ENCODE measurements at places on chromosomes 6 and 20.
A peak's percentile ranks its signal among the peaks of the same experiment; 100 is the strongest.

- DNase-seq, result no peak
Measured at GRCh38 chr6:97052896-97053295, 128.4 kb downstream of the KLHL32 start.

DNA sequence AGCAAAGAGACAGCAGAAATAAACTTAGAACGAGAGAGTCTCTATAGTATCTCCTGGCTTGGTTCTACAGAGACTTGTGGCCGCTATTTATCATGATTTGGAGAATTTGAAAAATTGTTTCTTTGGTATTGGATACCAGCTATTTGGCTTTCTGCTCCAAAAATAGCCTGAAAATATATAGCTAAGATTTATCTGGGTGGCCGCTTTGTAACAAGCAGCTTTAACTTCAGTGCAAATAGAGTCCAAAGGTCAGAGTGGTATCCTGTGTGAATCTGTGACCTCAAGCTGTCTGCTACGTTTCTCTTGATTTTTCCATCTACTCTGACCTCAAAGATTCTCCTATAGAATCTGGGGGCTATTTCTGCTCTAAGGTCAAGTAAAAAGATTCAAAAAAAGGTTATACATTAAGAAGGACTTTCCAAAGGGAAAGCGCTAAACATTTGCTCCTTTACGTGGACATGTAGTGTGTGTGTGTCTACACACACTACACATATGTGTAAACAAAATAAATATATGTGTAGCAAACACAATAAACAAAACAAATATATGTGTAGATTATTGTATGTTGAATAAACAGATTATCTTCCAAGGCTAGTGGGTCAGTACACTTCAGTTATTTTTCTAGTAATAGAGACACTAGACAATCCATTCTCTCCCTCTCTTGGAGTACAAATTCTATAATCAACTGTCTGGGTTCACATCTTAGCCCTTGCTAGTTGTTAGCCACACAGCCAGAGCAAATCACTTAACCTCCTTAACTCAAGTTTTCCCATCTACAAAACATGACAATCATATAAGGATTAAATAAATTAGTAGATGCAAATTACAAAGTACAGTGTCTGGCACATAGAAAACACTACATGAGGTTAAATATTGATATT, 40.8 kb downstream of the CHD6 start:
- no peak for DNase-seq

- peak; percentile 86 for DNase-seq
Measured at GRCh38 chr20:45890985-45891983, at the start of the genes CTSA and NEURL2. TSS of gene CTSA (plus strand) at chr20:45891335. CDS start at chr20:45891569, 234 bp downstream. TSS of gene NEURL2 (minus strand) at chr20:45891208. CDS start at chr20:45890991, 217 bp downstream.

- no peak for DNase-seq
Measured at GRCh38 chr20:17612287-17612991, 42.6 kb downstream of the DSTN start.

- DNase-seq, result no peak
Measured at GRCh38 chr6:160765412-160765811, 63.4 kb downstream of the PLG start.

DNA sequence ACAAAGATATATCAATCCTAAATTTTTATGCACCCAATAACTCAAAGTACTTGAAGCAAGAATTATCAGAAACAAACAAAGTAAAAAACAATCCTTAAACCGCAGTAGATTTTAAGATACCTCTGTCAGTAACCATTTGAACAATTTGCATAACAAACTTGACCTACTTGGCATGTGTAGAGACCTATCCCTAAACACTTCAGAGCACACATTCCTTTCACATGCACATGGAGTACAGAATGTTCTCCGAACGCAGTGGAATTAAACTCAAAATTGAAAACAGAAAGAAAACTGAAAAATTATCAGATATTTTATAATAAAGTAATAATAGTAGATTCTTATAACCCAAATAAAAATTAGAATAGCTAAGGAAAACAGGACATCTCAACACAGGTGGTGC, 162.6 kb upstream of the THBS2 start:
- DNase-seq, result no peak

DNA sequence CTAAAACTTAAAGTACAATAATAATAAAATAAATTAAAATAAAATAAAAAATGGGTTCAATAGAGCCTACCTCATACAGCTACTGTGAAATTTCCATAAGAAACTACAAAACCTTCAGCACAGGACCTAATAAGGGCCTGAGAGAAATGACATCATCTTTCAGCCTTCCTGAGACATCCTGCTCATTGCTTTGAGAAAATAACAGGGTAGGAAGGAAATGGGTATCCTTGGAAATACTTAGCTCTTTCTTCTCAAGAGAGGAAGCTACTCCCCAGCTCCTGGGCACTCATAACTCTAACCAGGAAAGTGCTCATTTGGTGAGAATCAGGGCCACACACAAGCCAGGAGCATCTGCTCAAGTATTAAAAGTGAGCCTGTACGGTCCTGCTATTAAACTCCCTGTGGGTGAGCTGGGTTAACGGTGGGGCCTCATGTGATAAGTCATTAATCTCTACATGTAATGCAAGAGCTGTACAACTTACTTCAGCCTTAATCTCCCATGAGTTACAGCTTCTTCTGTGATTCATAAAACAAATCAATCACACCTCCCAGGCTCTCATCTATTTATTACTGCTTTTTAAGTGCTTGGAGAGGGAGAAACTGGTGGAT, 141.4 kb downstream of the MAFB start:
- no peak for DNase-seq

GRCh38 chr6:118621799-118622470, 29.5 kb downstream of the CEP85L start:
- no peak for DNase-seq

DNA sequence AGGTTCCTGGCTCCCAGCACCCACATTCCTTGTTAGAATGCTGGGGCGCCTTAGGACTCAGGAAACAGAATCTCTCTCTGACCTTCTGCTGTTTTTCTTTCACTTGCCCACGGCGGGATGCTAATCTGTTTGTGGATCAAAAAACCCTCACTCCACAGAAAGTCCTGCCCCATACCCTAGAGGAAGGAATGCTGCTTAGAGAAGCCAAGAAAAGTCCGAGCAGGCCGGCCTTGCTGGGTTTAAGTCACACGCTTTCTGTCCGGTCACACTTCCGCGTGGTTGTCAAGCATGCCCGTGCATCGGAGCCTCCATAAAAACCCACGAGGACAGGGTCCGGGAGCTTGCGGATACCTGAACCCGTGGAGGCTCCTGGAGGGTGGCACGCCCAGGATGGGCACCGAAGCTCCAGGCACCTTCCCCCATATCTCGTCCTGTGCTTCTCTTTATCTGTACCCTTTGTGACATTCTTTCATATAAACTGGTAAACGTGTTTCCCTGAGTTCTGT, 223.1 kb downstream of the NRN1 start:
- no peak for DNase-seq

DNA sequence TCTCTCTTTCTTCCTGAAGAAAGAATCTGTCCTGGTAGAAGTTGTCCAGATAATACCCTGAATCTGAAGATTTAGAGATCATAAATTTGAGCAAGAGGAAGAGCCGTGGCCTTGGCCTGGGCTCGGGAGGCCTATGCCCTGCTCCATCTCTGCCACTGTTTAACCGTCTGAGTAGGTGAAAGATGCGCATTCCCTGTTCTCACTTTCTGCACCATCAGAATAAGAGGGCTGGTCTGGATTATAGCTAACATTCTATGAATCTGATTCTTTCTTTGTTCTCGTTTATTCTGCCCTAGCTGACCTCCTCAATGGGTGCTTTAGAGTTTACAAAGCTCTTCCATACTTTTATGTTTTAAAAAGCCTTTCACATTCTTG, 51.3 kb downstream of the ELOVL4 start:
- no peak for DNase-seq

DNA sequence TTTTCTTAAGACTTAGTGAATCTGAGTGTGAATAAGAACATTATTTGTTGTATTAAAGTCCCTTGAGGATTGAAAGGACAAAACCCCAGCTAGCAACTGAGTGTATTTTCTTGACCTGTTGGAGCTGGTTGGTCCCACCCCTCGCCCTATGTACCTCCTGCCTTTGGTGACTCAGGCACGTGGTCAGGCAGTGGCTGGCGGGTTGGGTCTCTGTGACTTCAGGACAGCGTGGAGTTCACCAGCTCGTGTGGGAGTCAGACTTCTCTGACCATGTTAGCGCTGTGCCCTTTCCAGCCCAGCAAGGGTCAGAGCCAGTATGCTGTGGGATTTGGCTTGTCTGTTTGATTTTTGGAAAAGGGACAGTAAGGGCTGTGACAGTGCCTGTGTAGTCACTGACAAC, 93.7 kb downstream of the SSR1 start:
- no peak for DNase-seq

GRCh38 chr6:67431076-67431475, 1204.0 kb upstream of the ADGRB3 start:
- no peak for DNase-seq

- no peak for DNase-seq
Measured at GRCh38 chr6:6319952-6320811, at the start of gene F13A1. TSS of gene F13A1 (minus strand) at chr6:6320662. CDS start at chr6:6318664, 1,998 bp downstream.

- no peak for DNase-seq
Measured at GRCh38 chr20:37298190-37298939, 8.9 kb downstream of the MANBAL start.

GRCh38 chr6:160221423-160221822, 37.2 kb downstream of the SLC22A2 start:
- peak; percentile 14 for DNase-seq

DNA sequence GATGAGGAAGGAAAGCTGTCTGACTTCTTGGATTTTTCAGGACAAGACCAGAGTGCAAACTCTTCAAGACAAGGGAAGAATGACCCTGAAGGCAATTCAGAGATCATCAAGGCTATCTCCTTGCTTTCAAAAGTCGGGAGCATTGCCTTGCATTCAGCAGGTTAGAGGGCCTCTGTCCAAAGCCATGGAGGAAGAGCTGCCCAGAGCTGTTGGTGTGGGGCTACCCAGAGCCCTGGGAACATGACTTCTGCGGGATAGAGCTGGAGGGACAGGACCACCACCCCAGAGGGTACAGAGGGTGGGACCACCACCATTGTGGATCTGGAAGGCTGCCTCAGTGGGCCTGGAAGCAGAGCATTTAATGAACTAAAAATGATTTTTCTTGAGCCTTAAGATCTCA, 5.2 kb upstream of the SRXN1 start:
- DNase-seq, result no peak

DNA sequence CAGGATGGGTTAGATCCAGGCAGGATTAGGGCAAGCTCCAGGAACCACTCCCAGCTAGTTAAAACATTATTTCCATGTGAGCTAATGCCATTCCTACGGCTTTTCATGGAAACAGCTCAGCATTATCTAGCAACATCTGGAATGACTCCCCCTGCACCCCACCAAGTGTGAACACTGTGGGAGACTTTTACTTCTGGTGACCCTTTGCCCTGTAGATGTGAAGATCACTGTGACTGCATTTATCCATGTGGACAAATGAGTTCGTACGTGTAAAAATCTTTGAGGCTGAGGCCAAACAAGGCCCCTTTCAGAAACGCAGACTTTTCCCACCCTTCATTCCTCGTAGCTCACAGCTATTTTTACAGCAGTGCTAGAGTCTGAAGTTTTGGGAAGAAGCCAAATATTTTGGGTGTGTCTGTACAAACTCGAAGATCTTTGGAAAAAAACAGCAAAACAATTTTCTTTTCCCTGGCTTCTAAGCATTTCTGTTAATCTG, 221.8 kb upstream of the SOX4 start:
- no peak for DNase-seq

DNA sequence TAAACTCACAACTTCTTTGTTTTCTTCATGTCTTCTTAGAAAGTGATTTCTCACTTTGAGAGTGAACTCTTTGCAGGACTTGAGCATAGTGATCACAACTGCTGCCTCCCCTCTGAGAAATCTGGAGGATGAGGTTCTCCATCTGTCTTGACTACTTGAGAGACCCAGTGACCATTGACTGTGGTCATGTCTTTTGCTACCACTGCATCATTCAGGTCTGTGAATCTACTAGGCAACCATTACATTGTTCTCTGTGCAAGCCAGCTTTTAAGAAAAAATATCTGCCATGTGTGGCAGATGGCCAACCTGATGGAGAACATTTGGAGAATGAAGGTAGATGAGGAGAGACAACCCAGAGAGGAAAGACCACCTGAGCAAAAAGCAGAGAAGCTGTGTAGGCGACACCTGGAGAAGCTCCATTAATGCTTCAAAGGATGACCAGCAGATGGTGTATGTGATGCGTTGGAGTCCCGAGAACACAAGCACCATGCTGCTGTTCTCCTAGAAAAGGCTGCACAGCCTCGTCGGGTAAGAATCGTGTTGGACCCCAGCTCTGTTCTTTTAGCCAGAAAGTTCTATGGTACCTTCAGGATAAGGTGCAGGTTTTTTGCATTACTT, 25.1 kb upstream of the TRIM26 start:
- DNase-seq, result no peak

DNA sequence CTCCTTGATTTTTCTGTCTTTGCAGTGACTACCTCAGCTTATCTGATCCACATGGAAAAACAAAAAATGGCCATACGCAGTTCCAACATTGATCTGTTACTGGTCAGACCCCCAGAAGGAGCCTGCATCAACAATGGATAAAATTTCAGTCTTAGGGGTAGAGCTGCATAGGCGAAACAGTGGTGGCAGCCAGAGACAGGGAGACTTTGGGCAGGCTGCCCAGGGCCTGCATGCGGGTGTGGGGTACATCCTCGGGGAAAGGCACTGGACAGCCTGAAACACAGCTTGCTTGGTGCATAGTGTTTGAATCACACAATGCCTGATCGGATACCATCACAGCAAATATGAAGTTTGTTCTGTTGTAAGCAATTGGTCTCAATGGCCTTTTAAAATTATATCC, 847.8 kb downstream of the QKI start:
- no peak for DNase-seq

DNA sequence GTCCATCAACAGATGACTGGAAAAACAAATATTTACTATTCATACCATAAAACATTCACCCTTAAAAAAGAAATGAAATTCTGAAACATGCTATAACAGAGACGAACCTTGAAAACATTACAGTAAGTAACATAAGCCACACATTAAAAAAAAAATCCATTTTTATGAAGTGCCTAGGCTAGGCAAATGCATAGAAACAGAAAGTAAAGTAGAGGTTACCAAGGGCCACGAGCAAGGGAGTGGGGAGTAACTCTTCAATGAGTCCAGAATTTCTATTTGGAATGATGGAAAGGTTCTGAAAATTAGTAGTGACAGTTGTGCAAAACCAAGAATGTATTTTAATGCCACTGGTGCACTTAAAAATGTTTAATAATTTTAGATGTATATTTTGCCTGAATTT, 47.7 kb downstream of the STAU1 start:
- no peak for DNase-seq

DNA sequence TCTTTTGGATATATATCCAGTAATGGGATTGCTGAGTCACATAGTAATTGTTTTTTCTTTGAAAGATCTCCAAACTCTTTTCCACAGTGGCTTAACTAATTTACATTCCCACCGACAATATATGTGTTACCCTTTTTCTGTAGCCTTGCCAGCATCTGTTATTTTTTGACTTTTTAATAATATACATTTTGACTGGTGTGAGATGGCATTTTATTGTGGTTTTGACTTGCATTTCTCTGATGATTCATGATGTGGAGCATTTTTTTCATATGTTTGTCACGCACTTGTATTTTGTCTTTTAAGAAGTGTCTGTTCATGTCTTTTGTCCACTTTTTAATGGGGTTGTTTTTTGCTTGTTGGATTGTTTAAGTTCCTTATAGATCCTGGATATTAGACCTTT, 58.9 kb upstream of the OPRM1 start:
- DNase-seq, result no peak

GRCh38 chr6:51960419-51960818, 127.0 kb downstream of the PKHD1 start:
- no peak for DNase-seq
